ENCODE measurements at places on chromosomes 4 and X.

- no peak for DNase-seq
Measured at GRCh38 chr4:82543131-82543530, 18.7 kb downstream of the TMEM150C start.

DNA sequence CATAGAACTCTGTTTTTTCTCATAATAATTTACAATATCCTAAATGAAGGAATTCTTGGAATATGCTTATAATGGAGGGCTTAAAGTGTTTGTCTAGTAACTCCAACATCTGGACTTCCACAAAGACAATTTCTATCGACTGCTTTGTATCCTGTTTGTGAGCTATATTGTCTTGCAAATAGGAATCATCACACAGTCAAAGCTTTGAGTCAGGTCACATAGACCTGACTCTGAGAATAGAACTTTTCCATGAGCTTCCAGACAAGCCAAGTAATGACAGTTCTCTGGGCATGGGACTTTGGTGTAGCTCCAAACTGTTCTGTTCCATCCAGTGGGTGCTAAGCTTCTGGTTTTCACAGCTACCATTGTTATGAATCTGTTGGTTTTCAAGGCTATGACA is 75.2 kb upstream of the GALNT7 start:
- no peak for DNase-seq

DNA sequence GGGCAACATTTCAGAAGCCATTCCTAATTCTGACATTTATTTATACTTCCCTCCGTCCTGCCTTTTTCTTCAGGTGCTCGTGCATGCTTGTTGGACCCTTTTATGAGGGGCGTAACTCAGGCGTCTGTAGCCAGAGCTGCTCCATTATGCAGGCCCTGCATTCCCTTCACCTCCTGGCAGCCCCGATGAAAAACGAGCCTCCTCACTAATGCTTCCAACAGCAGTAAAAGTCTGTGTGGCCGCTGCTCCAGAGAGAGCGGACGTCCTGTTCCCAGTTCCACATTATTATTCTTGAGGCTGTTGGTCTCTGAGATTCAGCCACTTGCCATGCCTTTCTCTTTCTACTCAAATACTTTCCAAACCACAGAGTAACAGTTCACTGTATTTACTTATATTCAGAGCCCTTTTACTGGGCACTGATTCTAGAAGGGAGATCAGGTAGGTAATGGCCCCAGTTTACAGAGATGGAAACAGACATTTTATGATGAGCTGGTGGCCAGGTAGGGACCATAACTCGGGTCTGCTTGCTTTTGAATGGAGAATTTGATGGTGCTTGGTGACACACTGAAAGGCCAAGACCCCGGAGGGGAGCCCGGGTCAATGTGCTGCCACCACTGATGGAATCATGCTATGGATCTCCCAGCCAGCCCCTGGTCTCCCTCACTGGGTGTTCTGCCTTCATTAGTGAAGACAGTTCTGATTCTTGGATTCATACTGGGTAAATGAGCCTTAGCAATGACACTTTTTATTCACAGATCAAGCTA is 101.0 kb downstream of the GATB start:
- DNase-seq, result no peak

GRCh38 chr4:74654230-74654681 is 140.1 kb downstream of the BTC start:
- DNase-seq, result no peak

- DNase-seq, result no peak
Measured at GRCh38 chrX:7294483-7294882, 146.5 kb upstream of the PUDP start.

GRCh38 chr4:166386491-166387360 is 513.7 kb downstream of the TLL1 start:
- DNase-seq, result peak; percentile 6

DNA sequence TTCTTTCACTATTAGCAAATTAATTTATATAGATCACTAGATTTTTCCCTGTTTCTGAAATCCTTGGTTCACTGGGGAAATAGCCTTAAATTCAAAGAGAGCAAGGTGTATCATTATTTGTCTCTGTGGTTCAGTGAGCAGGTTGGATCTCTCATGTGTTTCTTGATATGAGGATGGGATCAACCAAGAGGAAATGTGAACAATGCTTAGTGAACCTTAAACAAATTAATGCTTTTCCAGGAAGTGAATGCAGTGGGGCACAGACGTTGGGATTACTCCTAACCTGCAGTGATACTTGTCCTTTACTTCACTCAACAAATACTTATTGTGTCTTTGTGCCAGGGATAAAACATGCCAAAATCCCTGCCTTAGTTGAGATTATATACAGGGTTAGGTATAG is 193.2 kb downstream of the SHROOM3 start:
- no peak for DNase-seq

GRCh38 chrX:38868941-38869401 is 67.7 kb downstream of the MID1IP1 start:
- DNase-seq, result no peak

DNA sequence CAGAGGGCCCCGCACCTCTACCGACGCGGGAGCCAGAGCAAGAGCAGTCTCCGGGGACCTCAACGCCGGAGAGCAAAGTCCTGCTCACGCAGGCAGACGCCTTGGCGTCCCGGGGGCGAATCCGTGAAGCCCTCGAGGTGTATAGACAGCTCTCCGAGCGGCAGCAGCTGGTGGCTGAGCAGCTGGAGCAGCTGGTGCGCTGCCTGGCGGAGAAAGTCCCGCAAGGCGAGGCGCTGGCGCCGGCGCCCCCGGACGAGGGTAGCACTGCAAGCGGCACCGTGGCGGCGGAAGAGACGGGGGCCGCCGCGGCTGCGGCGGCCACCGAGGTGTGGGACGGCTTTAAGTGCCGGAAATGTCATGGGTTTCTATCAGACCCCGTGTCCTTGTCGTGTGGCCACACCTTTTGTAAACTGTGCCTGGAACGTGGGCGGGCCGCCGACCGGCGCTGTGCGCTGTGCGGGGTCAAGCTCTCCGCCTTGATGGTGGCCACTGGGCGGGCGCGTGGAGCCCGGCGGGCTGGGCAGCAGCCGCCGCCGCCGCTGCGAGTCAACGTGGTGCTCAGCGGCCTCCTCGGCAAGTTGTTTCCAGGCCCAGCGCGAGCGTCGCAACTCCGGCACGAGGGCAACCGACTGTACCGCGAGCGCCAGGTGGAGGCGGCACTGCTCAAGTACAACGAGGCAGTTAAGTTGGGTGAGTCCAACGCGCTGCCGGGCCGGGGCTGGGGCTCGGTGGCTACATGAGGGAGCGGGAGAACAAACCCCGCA is 672 bp downstream of the LONRF3 start:
- peak; percentile 22 for DNase-seq

GRCh38 chr4:98406819-98407218 is 145.6 kb downstream of the RAP1GDS1 start:
- DNase-seq, result no peak

DNA sequence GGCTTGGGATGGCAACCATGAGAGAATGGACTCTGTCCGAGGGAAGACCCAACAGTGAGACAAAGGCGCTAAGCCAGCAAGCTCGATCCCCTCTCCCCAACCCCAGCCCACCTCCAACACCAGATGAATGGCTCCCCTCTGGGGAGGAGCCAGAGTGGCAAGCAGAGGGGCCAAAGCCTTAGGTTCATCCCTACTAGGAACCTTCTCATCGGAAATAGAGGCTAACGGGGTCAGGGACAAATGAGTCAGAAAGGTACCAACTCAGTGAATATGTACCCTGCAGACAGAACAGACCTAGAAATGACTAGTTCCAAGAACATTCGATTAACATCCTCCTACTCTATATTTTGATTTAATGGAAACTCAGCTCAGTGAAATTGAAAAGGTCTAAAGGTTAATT is 73.9 kb downstream of the NSG1 start:
- DNase-seq, result no peak

DNA sequence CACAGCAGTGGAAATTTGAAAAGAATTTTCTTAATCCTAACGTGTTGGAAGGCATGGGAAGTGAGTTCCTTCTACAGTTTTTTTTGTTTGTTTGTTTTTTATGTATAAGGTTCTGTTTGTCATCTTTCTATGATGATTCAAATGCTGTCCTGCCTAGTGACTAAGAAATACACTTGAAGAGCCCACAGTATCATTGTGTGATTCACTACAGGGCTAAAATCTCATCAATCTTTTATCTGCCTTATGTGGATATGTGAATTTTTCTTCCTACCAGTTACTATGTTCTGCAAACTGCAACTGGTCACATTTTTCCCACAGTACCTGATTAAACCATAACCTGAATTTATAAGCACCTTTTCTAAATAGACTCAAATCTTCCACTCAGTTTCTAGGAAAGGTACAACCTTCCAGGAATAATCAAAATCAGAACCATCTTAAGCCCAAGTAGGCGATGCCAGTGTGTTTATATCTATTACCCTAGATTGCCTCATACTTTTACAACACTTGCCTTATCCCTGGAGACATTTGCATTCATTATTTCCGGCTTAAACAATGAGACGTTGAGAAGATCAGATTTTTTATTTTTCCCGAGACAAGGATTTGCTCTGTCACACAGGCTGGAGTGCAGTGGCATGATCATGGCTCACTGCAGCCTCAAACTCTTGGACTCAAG is 214.6 kb upstream of the GALNT7 start:
- DNase-seq, result no peak

DNA sequence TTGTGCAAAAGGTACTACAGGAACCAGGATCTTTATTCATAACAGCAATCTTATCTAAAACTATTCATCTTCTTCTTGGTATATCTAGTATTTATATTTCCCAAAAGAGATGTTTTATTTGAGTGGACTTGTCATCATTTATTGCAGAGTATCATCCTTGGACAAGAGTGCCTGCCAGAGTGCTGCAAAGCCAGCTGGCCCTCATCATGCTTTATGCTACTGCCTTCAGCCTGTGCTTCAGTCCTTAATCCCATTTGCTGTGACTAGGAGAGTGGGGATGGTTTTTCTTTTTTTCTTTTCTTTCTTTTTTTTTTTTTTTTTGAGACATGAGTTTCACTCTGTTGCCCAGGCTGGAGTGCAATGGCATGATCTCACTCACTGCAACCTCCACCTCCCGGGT is 33.5 kb upstream of the ELF2 start:
- DNase-seq, result no peak

- DNase-seq, result no peak
Measured at GRCh38 chr4:25253071-25253445, 19.2 kb downstream of the PI4K2B start.

GRCh38 chr4:154205471-154205870 is 286.1 kb downstream of the DCHS2 start:
- no peak for DNase-seq

GRCh38 chrX:66039944-66040343 is at the start of gene VSIG4:
VSIG4 (minus strand) TSS chrX:66040080; CDS start chrX:66039998, 82 bp downstream.
- no peak for DNase-seq

- no peak for DNase-seq
Measured at GRCh38 chrX:123013141-123013540, 170.9 kb upstream of the GRIA3 start.

DNA sequence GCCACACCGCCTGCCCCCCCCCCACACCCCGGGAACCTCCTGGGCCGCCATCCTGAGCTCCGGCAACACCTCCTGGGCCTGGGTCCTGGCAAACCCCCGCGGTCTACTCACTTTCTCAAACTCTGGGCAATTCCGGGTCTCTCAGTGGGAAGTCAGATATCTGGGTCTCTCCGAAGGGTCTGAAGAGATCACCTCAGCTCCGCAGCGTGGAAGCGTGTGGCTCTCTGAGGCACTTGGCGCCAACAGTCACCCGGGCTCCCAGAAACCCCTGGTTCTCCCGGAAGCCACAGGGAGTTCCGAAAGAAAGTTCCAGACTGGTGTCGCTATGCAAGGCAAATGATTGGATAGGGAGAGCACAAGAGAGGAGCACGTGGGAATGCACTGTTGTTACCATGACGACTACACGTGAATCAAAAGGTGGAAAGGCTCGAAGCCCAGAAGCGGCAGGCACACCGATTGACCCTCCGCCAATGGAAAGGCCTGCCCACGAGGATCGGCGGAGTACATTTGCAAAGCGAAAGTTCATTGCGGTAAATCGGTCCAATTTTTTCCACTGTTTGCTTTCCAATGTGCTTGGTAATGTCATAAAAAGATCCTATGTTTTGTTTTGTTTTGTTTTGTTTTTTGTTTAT is at the start of gene PNMA6E:
TSS of gene PNMA6E (minus strand) at position 218 of the 632 bp plus-strand sequence. CDS start 2,501 bp downstream, outside the sequence.
- no peak for DNase-seq

- DNase-seq, result no peak
Measured at GRCh38 chr4:54516556-54517215, 141.1 kb upstream of the KIT start.

GRCh38 chrX:47497271-47497888 is 14.4 kb upstream of the ZNF41 start:
- no peak for DNase-seq

GRCh38 chr4:184825141-184825895 is 450 bp downstream of the ACSL1 start:
- DNase-seq, result no peak

DNA sequence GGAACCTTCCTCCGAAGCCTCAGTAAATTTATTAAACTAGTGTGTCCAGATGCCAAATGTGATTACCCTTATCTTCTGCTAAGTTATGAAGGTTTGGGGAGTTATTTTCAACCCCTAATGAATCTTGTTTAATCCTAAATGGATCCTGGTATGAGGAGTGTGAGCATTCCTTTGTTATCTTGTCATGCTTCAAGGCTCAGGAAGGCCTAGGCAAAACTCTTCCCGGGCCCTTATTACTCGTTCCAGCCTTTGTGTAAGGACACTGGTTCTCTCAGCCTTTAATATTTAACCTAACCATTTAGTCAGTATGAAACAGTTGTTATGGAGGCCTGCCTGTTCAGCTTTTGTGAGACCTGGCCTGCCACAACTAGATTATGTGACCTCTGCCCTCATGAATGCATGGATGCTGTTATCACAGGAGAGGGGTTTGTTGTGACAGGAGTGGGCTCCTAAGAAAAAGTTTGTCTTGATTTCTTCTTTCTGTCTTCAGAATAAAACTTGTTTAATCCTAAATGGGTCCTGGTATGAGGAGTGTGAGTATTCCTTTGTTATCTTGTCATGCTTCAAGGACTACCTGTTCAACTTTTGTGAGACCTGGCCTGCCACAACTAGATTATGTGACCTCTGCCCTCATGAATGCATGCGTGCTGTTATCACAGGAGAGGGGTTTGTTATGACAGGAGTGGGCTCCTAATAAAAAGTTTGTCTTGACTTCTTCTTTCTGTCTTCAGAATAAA is 181.7 kb downstream of the SLC39A8 start:
- no peak for DNase-seq
